ENCODE measurements at places on chromosomes 2 and 18. TPM values are rescaled to one million over a fixed set of nuclear protein-coding genes. Genes with fewer than 3 reads are reported as not detected.

DNA sequence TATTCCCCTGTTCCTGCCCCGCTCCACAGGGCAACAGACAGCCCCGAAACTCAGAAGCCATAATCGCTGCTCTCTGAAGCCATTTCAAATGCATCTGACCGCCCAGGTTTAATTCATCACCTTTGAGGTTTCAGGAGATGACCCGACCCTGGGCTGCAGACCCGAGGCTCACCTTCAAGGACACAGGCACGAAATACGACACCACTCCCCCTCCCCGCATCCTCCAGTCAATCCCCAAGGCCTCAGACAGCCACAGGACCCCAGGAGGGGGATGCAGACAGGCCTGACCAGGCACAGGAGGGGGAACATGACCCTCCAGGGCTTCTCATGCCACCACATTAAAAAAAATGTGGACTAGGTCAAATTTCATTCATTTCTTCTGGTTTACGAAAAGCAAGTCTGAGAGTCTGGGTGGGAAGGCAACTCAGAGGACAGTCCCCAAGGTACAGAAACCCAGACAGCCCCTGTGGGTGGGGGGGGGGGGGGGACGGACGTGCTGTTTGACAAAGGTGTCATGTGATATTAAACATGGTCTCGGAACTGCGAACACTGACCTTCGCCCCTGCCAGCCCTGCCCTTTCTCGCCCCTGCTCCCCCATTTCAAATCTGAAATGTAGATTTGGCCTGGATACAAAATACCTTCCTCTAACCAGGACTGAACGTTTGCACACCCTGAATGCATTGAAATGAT lies 142.9 kb downstream of the BCL11A start:
- DNase-seq: no peak

DNA sequence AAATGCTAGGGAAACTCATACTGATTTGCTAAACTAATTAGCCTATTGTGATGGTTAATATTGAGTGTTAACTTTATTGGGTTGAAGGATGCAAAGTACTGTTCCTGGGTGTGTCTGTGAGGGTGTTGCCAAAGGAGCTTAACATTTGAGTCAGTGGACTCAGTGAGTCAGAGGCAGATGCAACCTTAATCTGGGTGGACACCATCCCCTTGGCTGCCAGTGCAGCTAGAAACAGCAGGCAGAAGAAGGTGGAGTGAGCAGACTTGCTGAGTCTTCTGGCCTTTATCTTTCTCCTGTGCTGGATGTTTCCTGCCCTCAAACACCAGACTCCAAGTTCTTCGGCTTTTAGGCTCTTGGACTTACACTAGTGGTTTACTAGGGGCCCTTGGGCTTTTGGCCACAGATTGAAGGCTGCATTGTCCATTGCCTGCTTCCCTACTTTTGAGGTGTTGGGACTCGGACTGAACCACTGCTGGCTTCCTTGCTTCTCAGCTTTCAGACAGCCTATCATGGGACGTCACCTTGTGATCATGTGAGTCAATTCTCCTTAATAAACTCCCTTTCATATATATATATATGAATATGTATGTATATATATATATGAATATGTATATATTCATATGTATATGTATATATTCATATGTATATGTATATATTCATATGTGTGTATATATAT lies 69.7 kb downstream of the RPRM start:
- no peak for DNase-seq

DNA sequence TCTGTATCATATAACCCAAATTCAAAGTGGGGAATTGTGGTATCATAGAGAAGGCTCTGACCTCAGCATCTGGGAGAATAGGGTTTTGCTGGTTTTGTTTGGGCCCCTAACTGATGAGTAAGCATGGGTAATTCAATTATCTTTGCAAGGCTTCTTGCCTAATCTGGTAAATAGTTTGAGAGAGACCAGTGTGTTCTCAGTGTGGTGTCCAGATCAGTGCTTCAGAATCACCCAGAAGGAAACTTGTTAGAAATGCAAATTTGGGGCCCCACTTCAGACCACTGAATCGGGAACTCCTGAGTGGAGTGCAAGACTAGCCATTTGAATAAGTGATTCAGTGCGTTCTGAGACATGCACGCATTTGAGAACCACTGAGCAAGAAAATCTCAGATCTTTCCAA lies 282.7 kb downstream of the EPHA4 start:
- no peak for DNase-seq

GRCh38 chr18:67818432-67818831 lies 301.9 kb upstream of the DSEL start:
- DNase-seq: no peak

GRCh38 chr2:59027320-59027719 lies 786.2 kb upstream of the FANCL start:
- DNase-seq: no peak

- DNase-seq: no peak
Observed at GRCh38 chr18:39870591-39870990, 2084.4 kb upstream of the PIK3C3 start.

- DNase-seq: no peak
Observed at GRCh38 chr2:234989183-234989701, 37.4 kb downstream of the SH3BP4 start.

GRCh38 chr2:144580521-144581161 lies 60.7 kb upstream of the ZEB2 start:
- DNase-seq: no peak

DNA sequence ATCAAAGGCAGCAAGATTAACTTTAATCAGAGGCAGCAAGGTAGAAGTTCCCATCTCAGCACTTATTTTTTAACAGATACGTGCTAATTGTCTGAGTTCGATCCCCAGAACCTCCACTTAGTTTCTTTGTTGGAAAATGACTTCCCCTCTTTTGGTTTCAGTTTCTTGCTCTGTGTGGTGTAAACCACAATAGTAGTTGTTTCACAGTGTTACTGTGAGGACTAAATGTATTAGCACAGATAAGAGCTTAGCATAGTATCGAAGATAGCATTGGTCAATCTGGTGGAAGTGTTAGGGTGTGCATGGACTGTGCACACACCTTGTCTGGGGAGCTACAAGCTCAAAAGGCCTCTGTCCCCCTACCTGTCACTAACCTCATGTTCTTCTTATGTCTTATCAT lies 988.3 kb upstream of the GYPC start:
- no peak for DNase-seq

- DNase-seq: no peak
Observed at GRCh38 chr2:68825866-68826265, 45.3 kb downstream of the BMP10 start.

DNA sequence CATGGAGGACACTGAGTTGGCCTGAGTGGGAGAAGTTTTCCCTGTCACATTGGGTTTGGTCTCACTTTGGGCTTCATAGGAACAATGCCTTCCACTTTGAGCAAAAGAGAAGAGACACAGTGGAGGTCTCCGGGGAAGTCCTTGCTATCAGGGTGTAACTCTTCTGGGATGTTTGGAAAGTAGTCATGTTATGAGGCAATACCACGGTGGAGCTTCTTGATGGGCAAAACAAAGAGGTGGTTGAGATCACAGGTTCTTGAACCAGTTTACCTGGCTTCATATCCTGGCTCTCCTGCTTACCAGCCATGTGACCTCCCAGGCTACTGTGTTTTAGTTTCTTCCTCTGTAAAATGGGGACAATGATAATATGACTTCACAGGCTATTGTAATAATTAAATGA lies 478.6 kb downstream of the SLC4A3 start:
- DNase-seq: no peak

GRCh38 chr18:41845563-41845962 lies 109.5 kb upstream of the PIK3C3 start:
- no peak for DNase-seq

- DNase-seq: no peak
Observed at GRCh38 chr2:216205486-216205885, 96.3 kb downstream of the XRCC5 start.

DNA sequence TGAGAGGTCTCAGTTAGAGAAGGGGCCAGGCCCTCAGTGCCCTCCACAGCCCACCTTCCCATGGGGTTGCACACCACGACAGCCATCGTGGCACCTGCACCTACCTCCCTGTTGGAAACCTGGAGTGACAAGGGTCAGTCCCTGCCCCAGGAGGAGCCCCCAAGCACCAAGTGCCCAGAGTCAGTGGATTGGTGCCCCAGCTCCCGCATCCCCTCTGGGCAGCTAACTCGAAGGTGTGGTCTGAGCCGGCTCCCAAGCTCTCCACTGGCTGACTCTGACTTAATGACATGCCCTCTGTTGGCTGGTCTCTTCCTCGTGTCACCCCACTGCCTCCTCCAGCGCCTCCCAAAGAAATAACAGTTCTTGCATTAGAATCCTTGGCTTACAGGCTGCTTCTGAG lies 116.4 kb downstream of the NDUFA10 start:
- DNase-seq: no peak

DNA sequence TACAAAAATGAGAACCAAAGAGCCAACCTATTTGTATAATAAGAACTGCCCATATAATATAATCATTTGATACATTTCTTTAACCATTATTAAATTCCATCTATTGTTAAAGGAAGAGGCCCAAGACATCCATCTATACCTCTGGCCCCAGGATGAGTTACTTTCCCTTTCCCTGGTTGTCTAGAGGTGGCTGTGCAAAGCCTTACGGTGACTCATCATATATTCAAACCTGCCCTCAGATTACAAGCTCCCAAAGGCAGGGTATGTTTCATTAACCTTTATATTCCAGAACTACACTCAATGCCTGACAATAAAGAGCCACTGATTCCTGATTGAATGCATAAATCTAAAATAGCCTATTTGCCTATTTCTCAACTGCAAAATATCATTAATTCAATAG lies 105.8 kb upstream of the PID1 start:
- no peak for DNase-seq

GRCh38 chr2:170783549-170783948 lies 13.4 kb downstream of the ERICH2 start:
- DNase-seq: no peak

- no peak for DNase-seq
Observed at GRCh38 chr2:180776921-180777320, 203.5 kb upstream of the UBE2E3 start.

DNA sequence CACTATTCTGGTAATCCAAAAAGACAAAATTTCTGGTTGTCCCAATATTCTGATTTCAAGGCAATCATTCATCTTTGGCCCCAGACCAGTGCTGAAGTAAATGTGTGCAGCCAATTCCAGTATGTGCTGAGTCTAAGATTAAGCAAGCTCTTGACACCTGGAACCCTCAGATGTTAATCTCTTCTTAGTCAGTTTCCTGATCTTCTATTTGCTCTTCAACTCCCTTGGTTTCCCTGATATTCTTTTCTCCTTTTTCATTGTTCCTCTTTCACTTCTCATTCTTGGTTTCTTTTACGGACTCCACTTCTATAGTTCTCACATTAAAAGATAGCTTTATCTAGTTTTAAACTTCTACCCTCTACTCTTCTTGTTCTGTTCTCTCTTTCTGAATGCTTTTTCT lies 445.7 kb upstream of the FANCL start:
- no peak for DNase-seq

DNA sequence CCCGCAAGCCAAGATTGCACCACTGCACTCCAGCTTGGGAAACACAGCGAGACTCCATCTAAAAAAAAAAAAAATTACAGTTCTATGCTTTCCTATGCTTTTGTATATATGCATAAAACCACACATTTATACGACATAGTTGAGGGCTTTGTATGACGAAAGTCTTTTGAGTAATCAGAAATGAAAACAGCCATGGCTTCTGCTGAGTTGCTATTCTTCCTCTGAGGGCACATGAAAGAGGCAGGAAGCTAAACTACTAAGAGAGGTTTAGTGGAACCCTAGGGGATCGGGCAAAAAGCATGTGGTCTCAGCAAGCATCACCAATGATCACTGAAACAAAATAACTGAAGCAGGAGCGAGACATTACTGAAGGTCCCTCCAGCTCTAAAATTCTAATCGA lies 99.6 kb downstream of the ZAP70 start:
- no peak for DNase-seq

- DNase-seq: no peak
Observed at GRCh38 chr2:99827296-99827999, 314.9 kb downstream of the AFF3 start.

DNA sequence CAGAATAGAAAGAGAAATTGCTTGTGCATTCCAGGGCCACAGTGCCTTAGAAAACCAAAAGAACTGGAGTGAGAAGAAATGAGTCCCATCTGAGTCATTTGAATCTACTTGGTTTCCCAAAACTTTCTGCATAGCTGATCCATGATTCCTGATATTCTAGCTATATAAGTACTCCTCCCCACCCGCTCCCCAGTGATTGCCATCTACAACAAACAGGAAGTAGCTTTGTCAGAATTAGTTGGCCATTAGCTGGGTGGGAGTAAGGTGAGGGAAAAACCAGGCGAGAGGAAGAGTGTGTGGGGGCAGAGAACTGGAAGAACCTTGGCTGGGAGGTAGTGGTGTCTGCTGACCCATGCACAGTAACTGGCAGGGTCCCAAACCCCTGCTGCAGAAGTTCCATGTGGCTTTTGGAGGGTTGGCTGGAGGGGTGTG lies 122.1 kb downstream of the ACAA2 start:
- no peak for DNase-seq

- DNase-seq: no peak
Observed at GRCh38 chr2:62653582-62654422, 51.7 kb upstream of the EHBP1 start.

DNA sequence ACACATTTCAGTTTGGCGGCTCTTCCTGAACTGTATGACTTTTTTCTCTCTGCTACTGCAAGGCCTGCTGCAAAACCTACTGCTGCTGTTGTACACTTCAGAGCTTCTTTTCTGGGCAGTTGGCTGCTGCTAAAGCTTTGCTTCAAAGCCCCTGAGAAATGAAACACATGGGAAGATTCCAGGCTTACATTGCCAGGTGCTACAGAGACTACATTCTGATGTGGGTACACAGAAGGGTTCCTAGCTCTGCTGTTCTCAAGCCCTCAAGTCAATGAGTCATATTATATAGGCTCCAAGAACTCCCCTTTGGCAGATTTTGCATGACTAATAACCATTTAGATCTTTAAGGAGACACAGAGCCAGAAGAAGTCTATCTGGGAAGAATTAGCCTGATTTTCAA lies 12.9 kb upstream of the PGAP1 start:
- no peak for DNase-seq

GRCh38 chr18:43819397-43819796 lies 542.1 kb upstream of the SYT4 start:
- no peak for DNase-seq

DNA sequence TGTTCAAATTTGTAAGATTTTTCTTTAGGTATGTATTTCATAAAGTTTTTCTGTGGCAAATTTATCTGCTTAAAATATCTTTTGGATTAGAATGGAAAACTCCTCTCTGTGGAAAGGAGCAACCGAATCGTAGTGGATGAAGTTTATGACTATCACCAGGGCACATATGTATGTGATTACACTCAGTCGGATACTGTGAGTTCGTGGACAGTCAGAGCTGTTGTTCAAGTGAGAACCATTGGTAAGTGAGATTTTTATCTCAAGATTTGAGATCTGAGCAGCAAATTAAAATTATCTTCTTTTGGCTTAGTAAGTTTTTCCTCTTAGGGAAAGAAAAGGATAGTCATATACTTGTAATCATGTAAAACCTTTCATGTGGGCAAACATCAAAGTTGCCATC lies 14.2 kb downstream of the IL18RAP start:
- no peak for DNase-seq

GRCh38 chr2:20062615-20063545 lies 11.5 kb upstream of the LAPTM4A start:
- no peak for DNase-seq

ADRA2B gene
- total RNA-seq: not detected

B3GNT7 gene
- total RNA-seq: 1.5 TPM

MAL gene
- total RNA-seq: not detected

AQP12B gene
- not detected for total RNA-seq

GPR45 gene
- total RNA-seq: not detected

PLB1 gene
- total RNA-seq: 0.64 TPM

KCNF1 gene
- total RNA-seq: not detected

CDH20 gene
- total RNA-seq: not detected

IL1RN gene
- total RNA-seq: not detected

NEU2 gene
- not detected for total RNA-seq

CREG2 gene
- total RNA-seq: not detected

OR6B2 gene
- not detected for total RNA-seq

FKBP1B gene
- total RNA-seq: 12.6 TPM

PECR gene
- total RNA-seq: 6.6 TPM

Data from osteocyte (in vitro differentiated cells).